Activated gamma-delta T cell treated with Interleukin-2 at 50 U/mL for 16 hours (primary cell): ENCODE measurements at places on chromosomes 5 and 9.

- no peak for DNase-seq
These were observed 235.0 kb downstream of the ROR2 start for GRCh38 chr9:91714874-91715615.

- DNase-seq: no peak
These were observed 50.7 kb upstream of the SHB start for GRCh38 chr9:38119560-38120236.

DNA sequence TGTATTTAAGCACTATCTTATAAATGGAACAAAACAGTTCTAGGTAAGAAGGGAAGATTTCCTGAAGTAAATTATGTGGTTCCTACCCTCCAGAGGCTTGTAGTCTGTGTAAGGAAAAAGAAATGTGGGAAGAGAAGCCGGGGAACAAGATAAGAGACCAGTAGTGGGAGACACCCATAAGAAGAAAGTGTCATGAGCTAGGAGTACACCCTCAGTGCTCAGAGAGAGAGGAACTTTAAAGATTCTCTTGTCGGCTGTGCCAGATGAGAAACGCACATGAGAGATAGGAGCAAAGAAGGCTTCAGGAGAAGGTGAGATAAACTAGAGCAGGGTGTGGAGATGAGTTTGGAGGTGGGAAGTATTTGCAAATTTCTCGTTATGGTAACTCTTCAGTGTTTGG, 18.1 kb downstream of the SLC36A1 start:
- DNase-seq: no peak

DNA sequence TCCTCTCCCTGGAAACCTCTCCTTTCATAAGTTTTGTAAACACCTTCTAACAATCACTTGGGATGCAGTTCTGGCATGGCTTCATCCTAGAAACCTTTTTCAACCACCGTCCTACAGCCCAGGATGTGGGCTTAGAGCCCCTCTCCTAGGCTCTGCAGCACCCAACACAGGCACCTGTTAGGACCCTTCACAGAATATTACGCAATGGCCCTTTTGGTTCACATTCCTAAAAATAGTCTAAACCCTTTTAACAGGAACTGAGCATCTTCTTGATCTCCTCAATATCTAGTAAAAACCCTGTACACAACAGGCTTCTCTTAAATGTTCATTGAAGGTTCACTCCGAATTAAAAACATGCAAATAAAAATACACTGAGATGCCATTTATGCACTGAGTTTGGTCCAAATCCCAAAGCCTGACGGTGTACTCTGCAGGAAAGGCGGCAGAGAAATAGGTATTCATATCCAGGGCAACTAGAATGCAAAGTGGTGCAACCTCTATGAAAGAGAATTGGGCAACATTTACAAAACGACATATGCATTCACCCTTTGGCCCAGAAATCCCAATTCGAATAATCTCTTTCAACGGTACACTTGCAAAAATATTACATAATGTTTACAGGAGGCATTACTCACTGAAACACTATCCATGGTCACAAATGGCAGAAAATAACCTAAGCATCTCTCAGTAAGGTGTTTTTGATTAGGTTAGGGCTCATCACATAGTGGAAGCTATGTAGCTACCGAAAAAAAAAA, 169.3 kb downstream of the SEMA5A start:
- DNase-seq: no peak

DNA sequence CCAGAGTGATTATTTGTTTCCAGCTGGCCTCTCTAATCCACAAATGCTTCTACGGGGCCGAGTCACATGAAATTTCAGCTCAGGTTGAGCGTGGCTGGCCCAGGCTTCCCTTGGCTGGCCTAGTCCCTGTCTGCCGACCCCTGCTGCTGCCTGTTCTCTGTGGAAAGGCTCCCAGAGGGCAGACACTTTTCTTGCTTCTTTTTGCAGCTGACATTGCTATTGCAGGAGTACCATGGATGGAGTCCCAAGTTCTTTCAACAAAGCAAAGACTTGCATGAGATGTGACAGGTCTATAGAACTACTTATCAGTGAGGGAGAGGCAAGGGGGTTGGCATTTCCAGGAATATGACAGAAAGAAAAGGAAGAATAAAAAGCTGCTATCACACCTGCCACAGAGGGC, 287.4 kb upstream of the ARRDC3 start:
- no peak for DNase-seq

GRCh38 chr5:40679913-40680681, at the start of gene PTGER4:
Gene PTGER4 (plus strand): TSS chr5:40679915. CDS start chr5:40680994, 1,079 bp downstream.
- peak; percentile 26 for DNase-seq

DNA sequence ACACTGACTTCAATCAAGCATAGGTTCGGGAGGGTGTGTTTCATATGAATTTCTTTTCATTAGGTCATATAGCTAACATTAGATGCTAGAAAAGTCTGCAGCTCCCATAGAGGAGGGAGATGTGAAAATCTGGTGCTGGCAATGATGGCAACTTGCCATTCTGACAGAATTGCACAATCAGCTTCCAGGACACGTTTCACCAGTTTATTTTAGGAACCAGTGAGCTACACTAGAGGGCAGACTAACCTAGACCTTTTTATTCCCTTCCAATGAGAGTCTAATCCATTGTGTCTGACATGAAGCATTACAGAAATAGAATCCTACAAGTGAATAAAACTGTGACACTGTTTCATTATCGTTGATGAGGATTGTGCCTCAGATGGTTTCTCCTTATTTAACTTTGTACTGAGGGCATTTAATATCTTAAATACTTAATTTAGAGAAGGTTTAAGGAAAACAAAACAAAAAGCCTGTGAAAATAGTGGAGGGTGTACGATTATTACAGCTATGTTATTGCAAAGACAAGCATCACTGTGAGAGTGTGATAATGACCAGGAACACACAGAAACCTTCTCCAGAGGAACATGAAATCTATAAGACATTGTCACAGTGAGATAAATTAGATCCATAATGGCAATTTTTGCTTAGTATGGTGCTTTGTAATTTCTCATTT, 363.3 kb upstream of the RPS23 start:
- DNase-seq: no peak

GRCh38 chr9:19130436-19130835, 3.1 kb upstream of the PLIN2 start:
- no peak for DNase-seq
